ENCODE measurements at places on chromosomes 2 and 18.

- DNase-seq = no peak
Measured at GRCh38 chr2:45028276-45028675, 19.0 kb upstream of the SIX2 start.

- no peak for DNase-seq
Measured at GRCh38 chr2:134466141-134466540, 212.3 kb downstream of the MGAT5 start.

DNA sequence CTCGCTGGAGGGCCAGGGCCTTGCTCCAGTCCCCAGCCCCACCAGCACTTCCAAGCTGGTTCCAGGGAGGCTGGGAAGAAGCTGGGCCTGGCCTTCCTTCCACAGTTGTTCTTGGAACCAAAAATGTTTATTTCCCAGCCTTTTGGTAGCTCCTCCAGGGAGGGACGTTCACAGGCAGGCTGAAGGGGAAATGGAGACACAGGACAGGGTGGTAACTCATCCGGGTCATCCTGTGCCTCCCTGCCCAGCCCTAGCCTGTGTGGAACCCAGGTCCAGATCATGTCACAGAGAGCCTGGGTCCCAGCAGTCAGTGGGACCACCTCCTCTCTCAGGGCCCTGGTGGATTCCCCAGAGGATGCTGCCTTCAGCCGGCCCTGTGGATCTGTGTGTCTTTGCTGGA is 12.5 kb upstream of the ARMC9 start:
- DNase-seq = no peak

GRCh38 chr2:187302116-187302515 is 145.9 kb downstream of the CALCRL start:
- no peak for DNase-seq

DNA sequence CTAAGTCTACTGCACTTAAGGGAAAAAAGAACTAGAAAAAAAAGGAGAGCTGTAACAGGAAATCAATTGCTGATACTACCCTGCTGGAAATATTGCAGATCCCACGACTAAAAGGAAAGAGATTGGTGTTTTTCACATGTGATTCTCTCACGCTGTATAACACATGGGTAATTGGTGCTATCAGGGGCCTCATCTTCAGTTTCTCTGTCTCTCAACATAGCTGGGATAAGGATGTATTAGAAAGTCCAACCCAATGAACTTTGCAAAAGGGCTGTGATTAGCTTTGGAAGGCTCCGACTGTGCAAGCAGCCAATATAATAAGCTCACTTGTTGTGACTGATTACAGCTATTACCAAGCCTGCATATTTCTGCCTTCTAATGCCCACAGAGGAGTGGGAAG is 133.4 kb downstream of the NRP2 start:
- DNase-seq = no peak

- no peak for DNase-seq
Measured at GRCh38 chr18:31684279-31685096, at the start of gene B4GALT6. Gene B4GALT6 (minus strand): TSS chr18:31684581. CDS start chr18:31684426, 155 bp downstream.

DNA sequence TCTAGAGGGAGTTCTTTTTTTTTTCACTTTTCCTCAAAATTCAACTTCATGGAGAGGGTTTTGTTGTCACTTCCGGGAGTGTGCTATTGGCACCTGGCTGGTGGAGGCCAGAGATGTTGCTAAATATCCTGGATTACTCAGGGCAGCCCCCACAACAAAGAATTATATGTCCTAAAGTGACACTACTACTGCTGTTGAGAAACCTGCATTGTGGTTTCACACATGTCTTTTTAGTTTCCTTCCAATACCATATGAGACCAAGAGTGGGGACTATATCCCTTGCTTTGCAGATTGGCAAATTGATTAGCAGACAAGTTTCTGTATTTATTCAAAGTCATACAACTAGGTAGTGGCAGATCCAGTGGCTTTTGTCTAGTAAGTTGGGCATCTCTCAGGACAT is 826.8 kb downstream of the TRIB2 start:
- no peak for DNase-seq
